ENCODE measurements at places on chromosomes 2 and 18.
A peak's percentile ranks its signal among the peaks of the same experiment; 100 is the strongest.

DNA sequence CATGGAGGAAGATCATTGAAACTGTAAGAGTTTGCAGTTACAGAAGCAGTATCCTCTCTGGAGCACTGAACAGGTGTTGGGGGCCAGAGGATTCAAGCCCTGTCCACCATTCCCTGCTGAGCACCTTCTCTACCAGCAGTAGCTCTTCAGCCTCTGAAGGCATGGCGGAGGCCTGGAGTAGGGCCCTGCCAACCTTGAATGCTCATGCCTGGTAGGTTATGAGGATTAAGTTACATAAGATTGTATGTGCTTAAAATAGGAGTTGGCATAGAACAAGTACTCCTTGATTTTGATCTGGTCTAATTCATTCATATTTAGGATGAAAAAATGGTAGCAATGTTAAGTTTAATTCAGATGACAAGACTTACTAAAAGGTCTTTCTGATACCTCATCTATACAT, 40.2 kb downstream of the FMNL2 start:
- no peak for DNase-seq

DNA sequence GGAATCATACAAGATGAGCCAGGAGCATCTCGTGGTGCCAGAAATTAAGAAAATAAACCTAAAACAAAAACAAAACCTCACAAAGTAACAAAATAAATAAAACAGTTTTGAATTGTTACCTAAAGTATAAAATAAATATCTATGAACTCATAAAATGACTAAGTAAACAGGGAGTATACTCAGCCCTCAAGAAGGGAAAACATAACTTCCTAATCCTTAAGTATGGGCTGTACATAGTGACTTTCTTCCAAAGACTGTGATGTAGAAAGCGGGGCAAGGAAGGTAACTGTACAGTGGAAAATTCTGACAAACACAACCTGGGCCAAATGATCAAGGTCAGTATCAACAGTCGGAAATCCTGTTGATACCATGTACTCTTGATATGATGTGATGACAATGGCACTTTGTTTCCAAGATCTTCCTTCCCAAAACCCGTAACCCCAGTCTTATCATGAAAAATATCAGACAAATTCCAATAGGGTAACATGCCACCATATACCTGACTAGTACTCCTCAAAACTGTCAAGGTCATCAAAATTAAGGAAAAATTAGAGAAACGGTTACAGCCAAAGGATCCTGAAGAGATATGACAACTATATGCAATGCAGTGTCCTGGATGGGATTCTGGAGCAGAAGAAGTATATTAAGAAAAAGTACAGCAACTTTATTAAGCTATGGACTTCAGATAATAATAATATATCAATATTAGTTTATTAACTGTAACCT, 76.0 kb upstream of the XIRP2 start:
- DNase-seq, result no peak

GRCh38 chr2:26975102-26975501, 4.7 kb downstream of the MAPRE3 start:
- no peak for DNase-seq

GRCh38 chr18:37654731-37655369, 89.3 kb upstream of the CELF4 start:
- DNase-seq, result no peak

- peak; percentile 96 for DNase-seq
Observed at GRCh38 chr2:2646433-2647051, 315.5 kb upstream of the MYT1L start.

- DNase-seq, result no peak
Observed at GRCh38 chr18:79754831-79755351, 42.8 kb upstream of the KCNG2 start.

DNA sequence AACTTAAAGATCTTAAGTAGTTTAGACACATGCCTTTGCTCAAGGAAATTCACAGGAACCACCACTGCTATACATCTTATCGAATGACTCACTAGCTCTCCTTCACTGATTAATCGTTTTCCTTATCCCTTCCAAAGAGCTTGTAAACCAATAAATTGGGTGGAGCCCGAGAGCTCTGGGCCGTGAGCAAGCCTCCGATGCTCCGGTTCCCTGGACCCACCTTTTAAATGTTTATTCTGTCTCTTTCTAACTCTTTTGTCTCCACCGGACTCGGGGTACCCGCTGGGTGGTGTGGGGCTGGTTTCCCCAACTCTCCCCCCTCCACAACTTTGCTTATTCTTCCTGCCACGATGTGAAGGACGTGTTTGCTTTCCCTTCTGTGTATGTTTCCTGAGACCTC, 292.9 kb upstream of the TMEFF2 start:
- DNase-seq, result no peak

DNA sequence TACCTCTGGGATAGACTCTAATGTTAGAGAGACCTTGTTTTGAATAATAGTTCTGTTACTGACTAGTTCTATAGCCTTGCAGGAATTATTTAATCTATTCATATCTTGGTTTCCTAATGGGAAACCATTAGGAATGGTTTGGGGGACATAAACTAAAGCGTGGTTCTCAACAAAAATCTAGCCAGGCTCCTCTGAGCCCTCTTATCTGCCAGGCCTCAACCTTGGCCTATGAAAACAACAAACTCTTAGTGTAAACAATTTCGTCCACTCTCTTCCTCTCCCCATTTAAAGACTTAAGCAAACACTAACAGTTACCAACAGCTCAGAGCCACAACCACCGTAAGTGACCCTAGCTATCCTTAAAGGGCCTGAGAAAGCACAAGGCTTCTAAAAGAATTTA, 10.6 kb upstream of the NBAS start:
- DNase-seq, result no peak

DNA sequence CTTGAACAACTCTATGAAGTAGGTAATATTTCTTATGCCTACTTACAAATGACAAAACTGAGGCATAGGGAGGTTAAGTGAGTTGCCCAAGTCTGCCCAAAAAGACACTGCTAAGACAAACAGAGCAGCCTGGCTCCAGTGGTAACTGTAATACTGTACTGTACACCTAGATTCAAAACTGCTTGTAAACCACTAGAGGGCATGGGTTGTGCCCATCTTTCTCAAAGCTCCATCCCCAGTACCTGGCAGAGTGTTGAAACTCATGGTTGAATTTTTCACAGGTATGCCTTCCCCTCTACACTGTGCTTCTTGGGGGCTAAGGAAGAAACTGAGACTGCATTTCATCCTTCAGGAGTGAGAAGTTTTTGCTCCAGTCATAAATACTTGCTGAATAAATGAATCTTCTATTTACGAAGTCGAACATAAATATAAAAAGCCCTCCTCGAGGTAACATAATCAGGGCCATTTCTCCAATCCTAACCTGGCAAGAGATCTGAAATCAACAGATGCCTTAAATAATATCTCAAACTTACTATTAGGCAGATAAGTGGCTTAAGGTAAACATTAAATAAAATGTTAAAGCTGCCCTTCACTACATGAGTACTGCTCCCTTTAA, 2.0 kb downstream of the PPP4R1 start:
- DNase-seq, result peak; percentile 83

- DNase-seq, result no peak
Observed at GRCh38 chr2:233419602-233420391, 65.5 kb downstream of the DGKD start.

DNA sequence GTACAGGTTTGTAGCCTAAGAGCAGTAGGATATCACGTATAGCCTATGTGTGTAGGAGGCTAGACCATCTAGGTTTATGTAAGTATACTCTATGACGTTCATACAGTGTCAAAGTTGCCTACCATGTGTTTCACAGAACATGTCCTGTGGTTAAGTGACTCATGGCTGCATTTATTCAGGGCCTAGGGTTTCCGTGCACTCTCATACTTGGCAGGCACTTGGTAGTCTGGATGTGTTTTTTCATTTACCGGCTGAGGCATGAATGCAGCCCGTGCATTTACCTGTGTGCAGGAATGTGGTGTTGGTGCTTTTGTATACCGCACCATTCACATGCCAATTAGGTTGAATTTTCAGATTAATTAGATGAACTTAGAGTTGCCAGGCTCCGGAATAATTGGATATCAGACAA, 43.4 kb downstream of the MYL12B start:
- peak; percentile 91 for DNase-seq

DNA sequence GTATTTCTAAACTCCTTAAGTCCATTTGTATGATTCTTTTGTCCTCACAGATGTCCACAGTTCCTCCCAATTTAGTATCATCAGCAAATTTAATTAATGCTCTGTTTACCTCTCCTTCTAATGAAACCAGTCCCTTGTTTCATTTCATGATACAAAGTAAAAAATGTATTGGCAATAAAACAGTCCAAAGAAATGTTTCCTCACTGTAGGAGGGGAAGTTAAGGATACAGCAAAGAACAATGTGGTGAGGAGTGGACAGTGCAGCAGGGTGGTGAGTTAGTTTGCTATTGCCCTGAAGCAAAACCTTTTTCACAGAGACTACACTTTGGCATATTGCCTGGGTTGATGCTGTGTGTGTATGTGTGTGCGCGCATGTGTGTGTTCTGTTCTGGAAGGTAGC, 401.5 kb downstream of the ARHGAP15 start:
- no peak for DNase-seq

DNA sequence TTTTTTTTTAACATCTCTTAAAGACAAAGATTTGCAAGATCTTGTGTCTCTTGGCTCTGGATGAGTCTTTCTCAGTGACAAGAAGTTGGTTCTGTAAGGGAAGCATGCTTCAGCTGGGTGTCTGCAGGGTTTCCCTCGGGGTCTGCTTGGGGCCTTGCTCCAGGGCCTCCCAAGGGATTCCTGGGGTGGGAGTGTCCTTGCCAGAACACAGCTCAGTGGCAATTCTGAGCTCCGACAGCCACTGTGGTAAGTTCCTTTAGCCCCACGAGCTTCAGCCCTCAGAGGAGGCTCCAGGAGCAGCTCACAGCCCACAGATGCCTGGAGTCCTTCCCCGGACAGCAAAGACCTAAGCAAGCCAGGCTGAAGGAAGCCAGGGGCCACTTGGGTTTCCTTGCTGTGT, 52.4 kb downstream of the EMX1 start:
- DNase-seq, result no peak

GRCh38 chr2:47088371-47089082, 66.6 kb downstream of the STPG4 start:
- DNase-seq, result peak; percentile 21

DNA sequence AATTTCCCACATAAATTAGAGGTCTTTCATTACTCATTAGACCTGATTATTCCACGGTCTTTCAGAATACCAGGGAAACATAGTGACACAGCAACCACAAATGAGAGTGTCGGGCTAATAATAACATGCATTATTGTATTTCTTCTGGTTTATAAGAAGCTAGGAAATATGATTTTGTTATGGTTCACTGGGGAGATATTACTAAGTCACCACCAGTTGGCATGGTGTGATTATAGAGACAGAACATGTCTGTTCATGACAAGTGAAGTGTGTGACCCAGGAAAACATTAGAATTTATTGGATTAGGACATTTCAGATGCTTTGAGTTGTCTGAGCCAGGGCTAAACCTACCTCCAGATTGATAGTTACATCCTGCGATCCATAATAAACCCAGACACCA, 494.4 kb downstream of the FBXO15 start:
- no peak for DNase-seq

DNA sequence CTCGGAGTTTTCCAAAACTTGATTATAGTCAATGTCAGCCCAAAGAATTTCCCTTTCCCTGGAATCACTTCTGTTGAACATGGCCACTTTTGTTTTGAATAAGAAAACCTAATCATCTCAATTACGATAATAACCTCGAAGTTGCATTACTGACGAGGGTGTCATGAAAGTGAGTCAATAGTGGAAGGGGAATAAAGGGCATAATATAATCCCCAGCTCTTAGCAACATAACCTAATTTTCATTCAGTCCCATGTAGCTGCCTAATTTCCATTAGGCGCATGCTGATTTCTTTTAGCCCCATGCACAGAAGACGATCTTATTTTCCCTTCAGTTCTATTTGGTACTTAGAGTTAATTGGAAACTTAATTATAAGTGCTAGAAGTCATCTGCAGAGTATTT, 51.1 kb upstream of the RAPH1 start:
- DNase-seq, result no peak

DNA sequence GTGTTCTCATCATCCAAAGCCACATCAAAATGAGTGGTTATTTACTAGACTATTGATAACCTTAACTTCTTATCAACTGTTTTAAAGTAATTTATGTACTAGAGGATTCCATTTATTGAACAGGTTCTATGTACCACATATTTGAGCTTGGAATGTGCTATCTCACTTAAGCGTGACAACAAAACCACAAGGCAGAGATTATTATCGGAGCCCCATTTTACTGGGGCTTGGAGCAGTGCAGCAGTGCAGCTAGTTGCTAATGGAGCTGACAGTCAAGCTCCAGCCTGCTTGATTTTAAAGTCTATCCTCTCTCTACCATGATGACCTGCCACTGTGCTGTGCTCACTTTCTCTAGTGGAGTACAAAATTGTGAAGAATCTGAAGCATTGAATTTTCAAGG, 24.6 kb downstream of the GCG start:
- no peak for DNase-seq

- DNase-seq, result no peak
Observed at GRCh38 chr2:241564596-241565410, 6.3 kb downstream of the BOK start.

DNA sequence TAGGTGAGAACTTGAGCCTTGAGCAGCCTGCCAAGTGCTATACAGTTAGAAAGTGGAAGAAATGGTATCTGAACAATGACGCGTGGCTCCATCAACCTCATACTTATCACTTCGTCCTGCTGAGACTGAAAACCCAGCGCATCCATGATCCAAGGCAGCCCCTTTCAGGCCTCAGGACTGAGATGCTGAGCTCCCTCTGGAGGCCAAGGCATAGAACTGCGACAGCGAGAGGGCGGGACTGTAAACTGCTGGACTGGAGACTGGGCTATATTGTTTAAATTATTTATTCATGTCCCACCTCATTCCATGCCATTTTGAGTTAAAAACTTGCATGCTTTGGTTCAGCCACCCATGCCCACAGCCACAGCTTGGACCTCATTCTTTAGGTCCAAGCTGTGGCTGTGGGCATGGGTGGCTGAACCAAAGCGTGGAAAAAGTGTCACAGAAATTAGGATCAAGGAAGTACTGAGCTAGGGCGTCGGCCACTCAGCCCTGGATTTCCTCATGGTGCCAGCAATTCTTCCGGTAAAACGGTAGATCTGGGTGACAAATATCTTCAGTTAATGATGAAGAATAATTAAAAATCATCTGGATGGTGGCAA, 195.5 kb downstream of the L3MBTL4 start:
- peak; percentile 6 for DNase-seq

DNA sequence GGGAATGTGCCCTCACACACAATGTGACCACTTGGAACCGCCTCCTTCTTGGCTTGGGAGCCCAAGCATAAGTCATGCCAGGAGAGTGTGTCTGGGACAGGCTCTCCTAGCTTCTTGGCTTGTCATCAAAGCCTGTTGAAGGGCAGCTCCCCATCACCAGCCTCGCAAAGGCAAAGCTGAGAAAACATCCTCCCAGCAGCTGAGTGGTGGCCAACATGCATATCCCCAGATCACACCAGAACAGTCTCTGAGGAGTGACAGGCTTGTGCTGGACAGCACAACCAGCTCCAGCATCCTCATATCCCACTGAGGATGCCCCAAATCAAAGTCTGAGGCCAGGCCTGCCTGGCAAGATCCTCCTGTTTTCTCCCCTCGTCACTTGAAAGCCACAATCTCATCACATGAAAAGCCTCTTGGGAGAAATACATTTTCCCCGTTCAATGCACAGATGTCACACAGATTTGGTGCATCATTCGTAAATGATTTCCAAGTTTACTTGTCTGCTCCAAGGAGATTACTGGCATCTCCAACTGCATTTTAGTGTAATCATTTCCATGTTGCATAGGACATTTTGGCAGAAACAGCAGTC, 269.3 kb downstream of the TTC32 start:
- no peak for DNase-seq
